CD14-positive monocyte (primary cell): ENCODE measurements at places on chromosomes 3 and 15. TPM values are rescaled to one million over a fixed set of nuclear protein-coding genes. Genes with fewer than 3 reads are reported as not detected.

The ADPRH gene
- 37.8 TPM for polyA plus RNA-seq

The PGBD4 gene
- polyA plus RNA-seq = 0.38 TPM

The SLC24A5 gene
- polyA plus RNA-seq = not detected in 2 replicates

The DPPA2 gene
- polyA plus RNA-seq = not detected

The KLF15 gene
- not detected for polyA plus RNA-seq

The CCR5 gene
- 0.47 and 1.2 TPM in 2 replicates for polyA plus RNA-seq

The CCDC54 gene
- not detected for polyA plus RNA-seq

DNA sequence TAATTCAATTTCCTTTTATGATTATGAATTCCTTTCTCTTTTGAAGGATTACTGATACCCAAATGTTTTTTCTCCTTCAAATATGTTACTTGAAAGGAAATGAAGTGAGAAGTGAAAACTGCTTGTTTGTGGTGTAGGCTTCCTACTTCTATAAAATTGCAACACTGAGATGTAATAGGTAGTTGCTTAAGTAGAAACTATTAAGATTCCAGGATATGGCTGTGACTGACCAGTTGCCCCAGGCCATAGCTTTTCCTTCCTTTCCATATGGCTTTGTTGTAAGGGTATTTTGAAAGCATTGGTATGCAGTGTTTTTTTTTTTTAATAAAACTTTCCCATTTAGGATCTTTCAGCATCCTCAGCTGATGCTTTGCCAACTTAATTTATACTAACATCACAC lies 28.5 kb downstream of the DNAJC13 start:
- H3K27me3 ChIP-seq = no peaks in the 10 kb centered on the region
- H3K27ac ChIP-seq = peak overlapping the region; percentile 74
- H3K4me1 ChIP-seq = peaks cover 56% of the 10 kb centered on the region
- peak; percentile 71 for DNase-seq
- no peak overlapping the region for H3K4me3 ChIP-seq
- H3K36me3 ChIP-seq = peaks cover 33% of the 10 kb centered on the region

- no peak for DNase-seq
- no peak overlapping the region for H3K4me3 ChIP-seq
- peak overlapping the region; percentile 23 for H3K27ac ChIP-seq
- H3K27me3 ChIP-seq = no peaks in the 10 kb centered on the region
- H3K4me1 ChIP-seq = peaks cover 42% of the 10 kb centered on the region
These were observed 31.4 kb downstream of the MAPK6 start for GRCh38 chr15:52050416-52050815.

GRCh38 chr15:74786551-74787165 lies 4.8 kb downstream of the CSK start:
- H3K4me3 ChIP-seq = peak overlapping the region; percentile 0
- no peaks in the 10 kb centered on the region for H3K27me3 ChIP-seq
- H3K36me3 ChIP-seq = peaks cover 7% of the 10 kb centered on the region
- DNase-seq = peak; percentile 79

DNA sequence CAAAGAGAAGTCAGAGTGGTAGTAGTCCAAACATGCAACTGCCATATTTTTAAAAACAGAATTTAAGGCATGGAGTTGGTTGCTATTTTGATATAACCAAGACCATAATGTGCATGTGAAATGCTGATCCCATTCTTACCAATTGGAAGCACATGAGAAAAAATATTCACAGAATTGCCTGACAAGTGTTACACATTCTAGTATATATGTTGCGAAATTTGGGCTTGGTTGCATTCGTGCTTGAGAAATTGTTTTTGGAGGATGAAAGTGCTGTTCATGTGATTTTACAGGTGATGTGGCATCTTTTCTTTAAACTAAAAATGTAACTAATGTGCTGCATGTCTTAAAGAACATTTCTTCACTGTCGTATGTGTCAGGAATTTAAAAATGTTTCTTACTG lies 199.7 kb downstream of the CHL1 start:
- DNase-seq = no peak
- H3K27me3 ChIP-seq = no peaks in the 10 kb centered on the region
- no peaks in the 10 kb centered on the region for H3K4me1 ChIP-seq
- H3K27ac ChIP-seq = no peak overlapping the region

GRCh38 chr3:188037965-188038581 lies 115.9 kb upstream of the LPP start:
- peaks cover 3% of the 10 kb centered on the region for H3K4me1 ChIP-seq
- H3K4me3 ChIP-seq = no peak overlapping the region
- no peak for DNase-seq
- H3K27me3 ChIP-seq = no peaks in the 10 kb centered on the region

- H3K36me3 ChIP-seq = no peaks in the 10 kb centered on the region
- H3K4me1 ChIP-seq = no peaks in the 10 kb centered on the region
- no peak for DNase-seq
- no peaks in the 10 kb centered on the region for H3K27me3 ChIP-seq
- H3K4me3 ChIP-seq = no peak overlapping the region
These were observed 393.4 kb downstream of the NTRK3 start for GRCh38 chr15:87863152-87863551.

GRCh38 chr3:100753846-100754245 lies 44.6 kb downstream of the TFG start:
- no peak for DNase-seq
- no peak overlapping the region for H3K4me3 ChIP-seq
- H3K27me3 ChIP-seq = no peaks in the 10 kb centered on the region
- H3K36me3 ChIP-seq = peaks cover 41% of the 10 kb centered on the region

GRCh38 chr3:189099505-189100290 lies 72.1 kb upstream of the TPRG1 start:
- DNase-seq = no peak
- H3K4me3 ChIP-seq = no peak overlapping the region
- H3K27ac ChIP-seq = no peak overlapping the region
- no peaks in the 10 kb centered on the region for H3K27me3 ChIP-seq
- no peaks in the 10 kb centered on the region for H3K4me1 ChIP-seq

GRCh38 chr3:5232570-5232969 lies 45.1 kb downstream of the EDEM1 start:
- no peak overlapping the region for H3K27ac ChIP-seq
- DNase-seq = no peak
- no peaks in the 10 kb centered on the region for H3K27me3 ChIP-seq
- H3K36me3 ChIP-seq = no peaks in the 10 kb centered on the region
- no peak overlapping the region for H3K4me3 ChIP-seq
- H3K4me1 ChIP-seq = no peaks in the 10 kb centered on the region

DNA sequence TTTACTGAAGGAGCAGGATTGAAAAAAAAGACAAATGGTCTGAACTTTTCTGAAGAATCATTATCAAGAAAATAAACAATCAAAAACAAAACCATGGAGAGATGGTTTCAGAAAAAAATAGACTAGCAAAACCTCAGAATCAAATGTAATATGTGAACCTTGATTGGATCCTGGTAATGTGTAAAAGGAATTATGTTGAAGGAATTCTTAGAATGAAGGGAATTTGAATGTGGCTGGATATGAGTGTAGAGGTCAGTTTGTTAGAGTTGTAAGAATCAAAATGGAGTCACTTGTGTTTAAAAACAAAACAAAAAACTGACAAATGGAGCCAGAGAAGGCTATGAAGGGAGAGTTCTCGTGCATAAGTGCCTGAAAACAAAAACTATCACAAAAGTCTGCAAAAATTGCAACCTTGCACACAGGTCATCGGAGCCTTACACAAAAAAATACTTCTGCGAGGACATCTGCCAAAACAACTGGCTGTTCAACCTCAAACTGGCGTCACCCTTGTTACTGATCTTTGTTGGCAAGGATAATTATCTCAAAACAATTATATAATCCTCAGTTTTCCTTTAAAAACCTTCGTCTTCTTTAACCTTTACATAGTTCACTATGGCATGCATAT lies 19.1 kb upstream of the ATP13A3 start:
- no peak overlapping the region for H3K27ac ChIP-seq
- no peak for DNase-seq
- H3K27me3 ChIP-seq = no peaks in the 10 kb centered on the region
- no peaks in the 10 kb centered on the region for H3K36me3 ChIP-seq
- H3K4me1 ChIP-seq = peaks cover 21% of the 10 kb centered on the region

DNA sequence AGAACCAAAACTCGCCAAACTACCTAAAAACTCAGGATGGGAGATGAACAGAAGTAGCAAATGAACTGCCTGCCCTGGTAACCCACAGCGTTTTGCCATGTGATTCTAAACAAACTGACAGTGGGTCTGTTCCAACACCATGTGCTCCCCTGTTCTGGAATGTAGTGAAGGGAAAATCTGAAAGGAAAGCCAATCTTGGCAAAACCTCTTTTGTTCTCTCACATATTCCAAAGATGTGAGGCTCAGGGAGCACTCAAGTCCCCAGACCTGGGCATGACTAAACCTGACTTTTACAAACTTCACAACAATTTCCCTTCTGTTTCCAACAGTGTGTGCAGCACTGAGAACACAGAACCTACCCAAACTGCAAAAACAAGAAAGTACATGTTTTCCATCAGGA lies 116.1 kb downstream of the IMPG2 start:
- no peaks in the 10 kb centered on the region for H3K36me3 ChIP-seq
- no peak for DNase-seq
- no peak overlapping the region for H3K4me3 ChIP-seq
- H3K27ac ChIP-seq = no peak overlapping the region
- no peaks in the 10 kb centered on the region for H3K27me3 ChIP-seq
- no peaks in the 10 kb centered on the region for H3K4me1 ChIP-seq

DNA sequence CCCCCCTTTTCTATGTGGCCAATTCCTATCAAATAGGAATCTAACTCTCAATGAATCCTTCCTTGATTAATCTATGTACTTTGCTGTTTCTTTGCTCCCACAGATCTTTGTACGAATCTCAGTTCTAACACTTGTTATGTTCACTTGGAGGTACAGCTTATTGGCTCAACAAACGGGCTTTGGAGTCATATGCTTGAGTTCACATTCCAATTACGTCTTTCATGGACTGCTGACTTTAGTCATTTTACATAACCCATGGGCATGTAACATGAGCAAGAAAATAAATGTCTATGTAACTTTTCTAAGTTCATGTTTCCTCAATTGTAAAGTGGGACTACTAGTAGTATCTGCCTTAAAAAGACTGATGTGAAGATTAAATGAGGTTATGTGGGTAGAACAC lies 123.2 kb upstream of the TBC1D5 start:
- no peak overlapping the region for H3K4me3 ChIP-seq
- H3K27me3 ChIP-seq = no peaks in the 10 kb centered on the region
- H3K4me1 ChIP-seq = no peaks in the 10 kb centered on the region
- H3K27ac ChIP-seq = no peak overlapping the region
- DNase-seq = no peak
- H3K36me3 ChIP-seq = no peaks in the 10 kb centered on the region

- H3K36me3 ChIP-seq = no peaks in the 10 kb centered on the region
- no peaks in the 10 kb centered on the region for H3K27me3 ChIP-seq
- no peak overlapping the region for H3K27ac ChIP-seq
- no peak overlapping the region for H3K4me3 ChIP-seq
These were observed 39.5 kb downstream of the SRPRB start for GRCh38 chr3:133845127-133845526.

DNA sequence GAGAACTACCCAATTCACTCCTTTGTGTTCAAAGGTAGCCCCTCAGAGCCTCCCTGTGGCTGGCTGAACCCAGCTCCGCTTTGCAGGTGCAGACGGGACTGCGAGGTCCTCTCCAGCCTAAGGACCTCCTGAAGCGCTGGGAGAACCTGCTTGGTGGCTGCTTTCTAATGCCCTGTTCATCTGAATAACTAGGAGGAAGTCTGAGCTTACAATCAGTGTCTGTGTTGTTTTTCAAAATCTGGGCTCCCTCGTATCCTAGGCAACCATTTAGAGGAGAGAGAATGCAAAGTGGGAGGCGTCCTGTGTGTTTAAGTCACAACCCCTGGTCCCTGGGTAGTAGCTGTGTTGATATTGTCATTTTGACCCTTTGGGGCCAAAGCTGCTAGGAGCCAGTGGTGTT lies 99.9 kb downstream of the GABRG3 start:
- no peak for DNase-seq
- no peaks in the 10 kb centered on the region for H3K36me3 ChIP-seq
- no peak overlapping the region for H3K4me3 ChIP-seq
- no peak overlapping the region for H3K27ac ChIP-seq

DNA sequence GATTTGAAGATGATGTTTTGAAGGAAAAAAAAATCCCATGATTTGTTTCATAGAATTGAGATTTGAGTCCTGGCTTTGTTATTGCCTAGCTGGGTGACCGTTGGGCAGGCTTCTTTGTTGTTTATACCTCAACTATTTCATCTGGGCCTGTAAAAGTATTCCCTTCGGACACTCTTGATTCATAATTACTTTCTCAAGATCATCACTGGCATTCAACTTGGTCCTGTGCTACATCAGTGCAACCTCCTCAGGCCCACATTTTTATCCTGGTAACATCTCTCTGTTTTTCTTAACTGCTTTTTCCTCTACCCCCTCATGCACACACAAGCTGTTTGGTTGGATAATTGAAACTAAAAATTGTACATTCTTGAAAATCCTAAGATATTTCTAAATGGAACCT lies 67.5 kb upstream of the P3H2 start:
- H3K4me1 ChIP-seq = no peaks in the 10 kb centered on the region
- no peak overlapping the region for H3K27ac ChIP-seq
- no peaks in the 10 kb centered on the region for H3K27me3 ChIP-seq
- no peak for DNase-seq

- no peak overlapping the region for H3K27ac ChIP-seq
- H3K36me3 ChIP-seq = no peaks in the 10 kb centered on the region
- no peaks in the 10 kb centered on the region for H3K27me3 ChIP-seq
- no peak for DNase-seq
- no peak overlapping the region for H3K4me3 ChIP-seq
These were observed 84.5 kb downstream of the COL6A6 start for GRCh38 chr3:130601442-130601971.

DNA sequence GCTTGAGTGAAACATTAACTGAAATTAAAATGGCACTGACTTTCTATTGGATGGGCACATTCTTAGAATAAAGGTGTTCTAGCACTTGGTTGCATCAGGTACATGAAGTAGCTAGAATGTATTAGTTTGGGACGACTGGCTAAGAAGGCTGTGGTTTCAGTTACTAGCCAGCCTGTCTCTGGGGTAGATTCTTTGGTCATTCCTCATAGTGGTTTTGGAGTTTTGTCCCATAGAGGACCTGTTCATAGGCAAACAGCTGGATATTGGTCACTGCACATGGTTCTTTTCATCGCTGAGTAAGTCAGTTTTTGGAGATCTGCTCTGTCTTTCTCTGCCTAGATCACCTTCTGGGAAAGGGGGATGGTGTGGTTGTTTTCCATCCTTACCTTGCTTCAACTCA lies 55.3 kb downstream of the ADAMTSL3 start:
- H3K36me3 ChIP-seq = no peaks in the 10 kb centered on the region
- no peaks in the 10 kb centered on the region for H3K27me3 ChIP-seq
- no peak for DNase-seq

GRCh38 chr3:189076449-189076848 lies 95.3 kb upstream of the TPRG1 start:
- H3K27me3 ChIP-seq = no peaks in the 10 kb centered on the region
- no peak overlapping the region for H3K4me3 ChIP-seq
- H3K27ac ChIP-seq = no peak overlapping the region
- no peak for DNase-seq

GRCh38 chr3:64344721-64345207 lies 119.5 kb upstream of the PRICKLE2 start:
- H3K4me1 ChIP-seq = no peaks in the 10 kb centered on the region
- no peak overlapping the region for H3K27ac ChIP-seq
- no peaks in the 10 kb centered on the region for H3K27me3 ChIP-seq
- no peak overlapping the region for H3K4me3 ChIP-seq

GRCh38 chr3:15796771-15797641 lies 773 bp downstream of the ANKRD28 start:
- H3K36me3 ChIP-seq = no peaks in the 10 kb centered on the region
- H3K4me3 ChIP-seq = peak overlapping the region; percentile 13
- H3K27ac ChIP-seq = peak overlapping the region; percentile 92
- peak; percentile 72 for DNase-seq

- no peaks in the 10 kb centered on the region for H3K36me3 ChIP-seq
- H3K4me1 ChIP-seq = peaks cover 15% of the 10 kb centered on the region
- no peak overlapping the region for H3K4me3 ChIP-seq
- H3K27ac ChIP-seq = no peak overlapping the region
- no peak for DNase-seq
These were observed 152.6 kb downstream of the LPP start for GRCh38 chr3:188306435-188307005.
